ENCODE measurements at places on chromosomes 7 and 10.

DNA sequence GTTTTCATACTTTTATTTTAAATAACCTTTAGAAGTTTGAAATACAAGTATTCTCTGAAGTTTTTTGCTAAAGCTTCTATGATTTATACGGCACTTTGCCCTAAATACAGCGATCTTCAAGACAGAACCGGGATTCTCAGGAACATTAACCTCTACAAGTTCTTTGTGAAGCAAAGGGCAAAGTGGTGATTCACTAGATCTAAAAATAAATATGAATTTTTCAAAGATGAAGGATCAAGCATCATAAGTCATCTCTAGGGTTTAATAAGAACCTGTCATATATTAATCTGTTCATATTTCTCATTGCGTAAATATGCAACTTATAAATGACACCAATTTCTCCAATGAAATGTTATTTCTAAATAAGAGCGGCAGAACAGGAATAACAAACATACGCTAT, 30.7 kb downstream of the DGKB start:
- DNase-seq: no peak

DNA sequence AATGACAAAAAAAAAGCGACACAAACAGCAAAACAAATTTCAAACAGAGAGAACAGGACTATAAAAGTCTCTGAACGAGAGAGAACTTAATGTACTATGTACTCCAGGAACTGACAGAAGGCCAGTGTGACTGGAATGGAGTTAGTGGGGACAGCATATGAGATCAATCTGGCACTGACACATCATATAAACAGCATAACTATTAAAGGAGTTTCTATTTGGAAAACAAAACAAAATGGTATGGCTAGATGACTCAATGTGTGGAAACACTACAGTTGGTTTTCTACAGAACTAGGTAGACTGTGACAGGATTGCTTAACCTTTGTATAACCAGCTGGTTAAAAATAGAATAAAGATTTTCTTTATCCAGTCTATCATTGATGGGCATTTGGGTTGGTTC, 232.9 kb upstream of the KAT6B start:
- DNase-seq: no peak

GRCh38 chr7:30467271-30467670, 11.3 kb downstream of the NOD1 start:
- DNase-seq: no peak

DNA sequence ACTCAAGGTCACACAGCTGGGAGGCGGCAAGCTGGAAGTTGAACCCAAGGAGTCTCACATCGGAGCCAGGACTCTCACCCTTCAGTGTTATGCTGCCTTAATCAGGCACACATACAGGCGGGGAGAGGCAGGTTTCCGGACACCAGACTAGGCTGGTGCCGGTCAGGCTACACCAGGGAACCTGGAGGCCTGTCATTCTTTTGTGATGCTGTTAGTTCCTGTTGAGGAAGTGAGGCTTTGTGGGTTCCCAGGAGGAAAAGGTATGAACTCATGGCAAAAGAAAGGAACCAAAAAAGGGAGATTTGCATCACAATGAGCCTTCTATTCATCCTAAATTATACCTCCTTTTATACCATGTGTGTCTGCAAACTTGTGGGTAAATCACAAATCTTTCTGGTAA, 103.8 kb downstream of the TCF7L2 start:
- DNase-seq: no peak

- no peak for DNase-seq
Observed at GRCh38 chr10:87090779-87091178, 3.9 kb downstream of the GLUD1 start.

GRCh38 chr7:66903360-66904062, 17.5 kb upstream of the TMEM248 start:
- DNase-seq: no peak

DNA sequence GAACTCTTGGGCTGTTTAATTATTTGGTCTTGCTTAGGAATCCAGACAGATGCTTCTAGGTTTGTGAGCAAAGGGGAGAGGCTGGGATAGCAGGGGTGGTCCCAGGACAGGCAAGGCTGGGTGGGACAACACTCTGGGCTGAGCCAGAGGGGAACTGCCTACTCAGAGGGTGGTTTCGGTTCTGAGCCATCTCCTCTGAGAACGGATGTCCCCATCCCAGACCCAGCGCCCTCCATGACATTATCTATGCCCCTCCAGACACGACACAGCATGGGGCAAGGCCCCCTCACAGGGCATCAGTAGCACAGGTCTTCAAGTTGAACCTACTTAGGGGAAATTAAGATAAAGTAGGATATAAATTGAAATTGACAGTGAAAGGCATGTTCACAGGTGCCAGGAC, 7.1 kb downstream of the ASB10 start:
- no peak for DNase-seq

- DNase-seq: no peak
Observed at GRCh38 chr7:150324373-150324961, 1.1 kb upstream of the ACTR3C start.

DNA sequence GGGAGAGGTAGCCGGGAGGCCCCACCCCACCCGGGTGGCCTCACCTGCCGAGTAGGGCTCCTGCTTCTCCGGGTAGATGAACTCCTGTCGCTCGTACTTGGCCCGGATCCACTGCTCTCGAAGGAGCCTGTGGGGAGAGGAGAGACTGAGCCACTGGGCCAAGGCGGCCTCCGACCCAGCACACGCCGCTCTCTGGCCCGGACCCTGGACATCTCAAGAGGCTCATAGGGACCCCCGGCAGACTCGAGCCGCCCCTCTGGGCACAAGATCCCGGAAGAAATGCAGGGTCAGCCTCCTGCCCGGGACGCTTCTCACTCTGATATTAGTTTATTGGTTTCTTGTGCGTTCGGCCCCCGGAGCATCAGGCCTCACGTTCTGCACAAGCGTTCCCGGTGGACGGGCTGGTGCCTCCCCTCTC, 34.5 kb downstream of the ADAP1 start:
- DNase-seq: no peak

GRCh38 chr10:102674566-102674965, 30.3 kb downstream of the TRIM8 start:
- no peak for DNase-seq

DNA sequence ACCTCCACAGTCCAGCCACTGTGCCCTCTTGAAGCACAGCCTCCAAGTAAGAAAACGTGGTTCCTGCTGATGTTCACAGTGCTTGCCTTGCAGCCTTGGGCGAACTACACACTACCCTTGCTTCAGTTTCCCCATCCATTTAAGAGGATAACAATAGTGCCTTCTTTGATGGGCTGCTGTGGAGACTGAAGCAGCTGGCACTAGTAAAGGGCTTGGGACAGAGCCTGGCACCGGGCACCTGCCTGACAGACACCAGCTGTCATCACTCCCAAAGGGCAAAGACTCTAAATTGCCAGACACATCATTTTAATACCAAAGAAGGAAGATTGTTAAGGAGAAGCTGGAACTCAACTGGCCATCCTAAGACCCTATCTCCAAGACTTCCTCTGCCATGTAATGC, 3.1 kb upstream of the C10orf90 start:
- DNase-seq: no peak

- DNase-seq: peak; percentile 55
Observed at GRCh38 chr10:63977329-63977923, 456.2 kb downstream of the REEP3 start.

DNA sequence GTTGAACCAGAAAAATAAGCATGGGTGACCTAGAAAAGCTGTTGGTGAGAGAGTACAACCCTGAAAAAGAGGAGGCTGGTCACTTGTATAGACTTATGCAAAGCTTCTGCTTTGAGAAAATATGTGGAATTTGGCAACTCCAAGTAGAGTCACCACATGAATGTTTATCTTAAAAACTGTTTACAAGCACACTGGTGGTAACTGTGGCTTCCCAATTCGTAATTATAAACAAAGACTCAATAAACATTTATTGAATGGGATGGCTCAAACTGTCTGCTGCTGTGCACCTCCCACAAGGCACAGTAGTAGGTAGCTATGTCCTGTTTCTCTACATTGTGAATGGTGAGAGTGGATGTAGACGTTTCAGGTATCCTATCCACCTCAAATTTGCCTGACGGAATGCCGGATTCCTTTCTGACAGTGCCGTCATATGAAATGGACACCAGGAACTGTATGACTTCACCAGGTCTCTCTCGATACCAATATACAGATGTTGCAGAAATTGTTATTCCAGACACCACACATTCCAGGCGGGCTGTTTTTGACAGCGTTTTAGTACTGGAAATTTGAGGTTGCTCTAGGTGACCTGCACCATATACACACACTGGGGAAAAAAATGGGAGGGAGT, 43.4 kb upstream of the TARP start:
- no peak for DNase-seq

GRCh38 chr7:19776981-19777380, 3.6 kb upstream of the TMEM196 start:
- no peak for DNase-seq

GRCh38 chr7:77544518-77544917, 7.4 kb downstream of the PTPN12 start:
- no peak for DNase-seq

GRCh38 chr7:149319376-149319775, 57.4 kb downstream of the ZNF783 start:
- no peak for DNase-seq

DNA sequence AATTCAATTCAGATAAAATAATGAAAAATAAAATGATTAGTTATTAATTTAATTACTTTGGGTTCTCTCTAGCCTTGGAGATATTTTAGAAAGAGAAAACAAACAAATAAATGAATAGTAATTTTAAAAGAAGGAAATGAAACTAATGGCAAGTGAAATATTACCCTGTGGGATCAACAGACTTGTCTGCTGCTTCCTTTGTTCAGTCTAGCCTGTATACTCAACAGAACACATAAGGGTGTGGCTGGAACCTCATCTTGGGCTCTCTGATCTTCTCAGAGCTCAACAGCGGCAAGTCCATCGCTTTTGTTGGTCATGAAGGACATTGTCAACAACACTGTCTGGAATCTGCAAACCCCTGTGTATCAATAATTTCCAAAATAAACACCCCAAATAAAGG, 904.9 kb downstream of the IPMK start:
- DNase-seq: no peak

Measured in testis (tissue), 5 donors.